ENCODE measurements at places on chromosomes 1 and 21.

DNA sequence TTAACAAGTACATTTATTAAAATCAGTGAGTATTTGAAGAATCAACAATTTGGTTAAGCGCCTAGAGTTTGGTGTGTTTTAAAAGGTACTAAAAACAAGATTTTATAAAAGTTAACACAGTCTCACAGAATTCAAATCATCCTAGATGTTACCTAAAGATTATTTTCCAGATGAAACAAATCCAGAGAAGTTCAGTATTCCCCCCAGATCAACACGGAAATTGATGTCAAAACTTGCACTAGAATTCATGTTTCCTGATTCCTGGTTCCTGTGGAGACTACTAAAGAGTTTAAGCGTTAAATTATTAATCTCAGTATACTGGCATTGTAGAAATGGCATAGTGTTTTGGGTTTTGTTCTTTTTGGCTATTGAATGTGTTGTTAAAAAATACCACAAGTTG, 1.4 kb downstream of the PTBP2 start:
- no peak for DNase-seq

- DNase-seq = no peak
Observed at GRCh38 chr1:112363636-112364035, 32.4 kb upstream of the CTTNBP2NL start.

GRCh38 chr1:208335371-208336136, 91.4 kb upstream of the PLXNA2 start:
- no peak for DNase-seq

DNA sequence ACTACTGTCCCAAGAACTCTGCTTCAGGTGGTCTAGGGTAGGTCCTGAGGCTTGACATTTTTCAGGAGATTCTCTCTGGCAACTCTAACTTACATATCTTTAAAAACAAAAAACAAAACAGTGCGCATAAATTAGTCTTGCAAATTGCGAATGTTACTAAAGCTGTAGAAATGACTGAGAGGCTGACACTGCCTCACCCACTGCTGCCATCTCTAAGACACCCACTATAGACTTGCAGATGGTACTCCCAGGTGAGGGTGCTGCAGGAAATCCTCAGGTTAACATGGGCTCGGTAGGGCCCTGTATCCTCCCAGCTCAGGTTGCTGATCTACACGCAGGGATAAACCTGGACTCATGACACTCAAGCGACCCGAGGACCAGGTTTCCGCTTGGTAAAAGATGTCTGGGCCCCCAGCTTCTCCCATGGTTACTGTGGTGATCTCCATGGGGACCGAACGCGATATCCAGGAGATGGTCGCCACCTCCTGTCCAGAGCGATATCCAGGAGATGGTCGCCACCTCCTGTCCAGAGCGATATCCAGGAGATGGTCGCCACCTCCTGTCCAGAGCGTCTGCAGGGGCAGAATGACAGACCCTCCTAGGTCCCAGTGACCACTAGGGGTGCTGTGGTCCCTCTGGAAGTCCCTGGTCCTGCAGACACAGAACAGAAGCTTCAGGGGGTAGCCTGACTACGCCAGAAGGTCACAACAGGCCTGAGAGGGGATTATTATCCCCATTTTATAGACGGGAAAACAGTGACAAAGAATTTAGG, 16.2 kb upstream of the LY9 start:
- no peak for DNase-seq

- no peak for DNase-seq
Observed at GRCh38 chr1:172661107-172661506, 2.2 kb downstream of the FASLG start.

DNA sequence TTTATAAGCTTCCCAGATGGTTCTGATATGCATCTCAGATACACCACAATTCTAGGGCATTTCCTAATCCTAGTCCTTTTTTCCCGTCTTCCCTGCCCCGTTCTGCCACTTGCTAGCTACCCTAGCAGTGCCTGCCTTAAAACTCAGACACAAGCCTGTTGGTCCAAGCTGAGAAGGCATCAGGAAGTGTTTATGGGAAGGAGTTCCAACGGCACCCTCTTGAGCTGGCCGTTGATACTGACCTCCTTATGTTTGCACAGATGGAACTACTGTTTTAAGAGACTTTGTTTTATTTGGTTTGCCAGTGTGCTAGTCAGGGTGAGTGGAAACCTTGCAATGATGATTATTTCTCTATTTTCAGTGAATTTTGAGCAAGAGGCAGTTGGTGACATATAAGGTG, 67.2 kb downstream of the UCK2 start:
- no peak for DNase-seq

GRCh38 chr21:18617291-18617690, 213.7 kb upstream of the TMPRSS15 start:
- DNase-seq = no peak

DNA sequence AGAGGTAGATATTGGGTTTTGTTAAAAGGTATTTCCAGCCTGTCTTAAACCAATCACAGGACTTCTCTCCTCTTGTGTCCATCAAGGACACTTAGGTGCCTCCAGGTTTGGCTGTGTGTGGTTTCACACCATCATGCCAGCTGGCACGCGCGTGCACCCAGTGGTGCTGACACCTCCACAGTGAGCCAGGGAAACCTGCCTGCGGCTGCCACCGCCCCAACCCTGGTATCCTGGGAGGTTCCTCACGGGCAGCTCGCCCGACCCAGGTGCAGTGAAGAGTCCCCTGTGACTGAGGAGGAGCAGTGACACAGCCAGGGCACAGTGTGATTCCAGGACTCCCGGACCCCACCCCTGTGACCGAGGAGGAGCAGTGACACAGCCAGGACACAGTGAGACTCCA, 13.2 kb upstream of the COL6A2 start:
- no peak for DNase-seq

- no peak for DNase-seq
Observed at GRCh38 chr1:22567994-22568393, 4.7 kb downstream of the EPHA8 start.

GRCh38 chr1:211677659-211678058, 2.2 kb upstream of the NEK2 start:
- no peak for DNase-seq

- DNase-seq = peak; percentile 21
Observed at GRCh38 chr1:99170516-99170915, 93.8 kb upstream of the PLPPR4 start.

- no peak for DNase-seq
Observed at GRCh38 chr1:33244809-33245186, 11.5 kb upstream of the ZNF362 start.

GRCh38 chr21:43721206-43721605, 2.3 kb downstream of the PDXK start:
- no peak for DNase-seq

DNA sequence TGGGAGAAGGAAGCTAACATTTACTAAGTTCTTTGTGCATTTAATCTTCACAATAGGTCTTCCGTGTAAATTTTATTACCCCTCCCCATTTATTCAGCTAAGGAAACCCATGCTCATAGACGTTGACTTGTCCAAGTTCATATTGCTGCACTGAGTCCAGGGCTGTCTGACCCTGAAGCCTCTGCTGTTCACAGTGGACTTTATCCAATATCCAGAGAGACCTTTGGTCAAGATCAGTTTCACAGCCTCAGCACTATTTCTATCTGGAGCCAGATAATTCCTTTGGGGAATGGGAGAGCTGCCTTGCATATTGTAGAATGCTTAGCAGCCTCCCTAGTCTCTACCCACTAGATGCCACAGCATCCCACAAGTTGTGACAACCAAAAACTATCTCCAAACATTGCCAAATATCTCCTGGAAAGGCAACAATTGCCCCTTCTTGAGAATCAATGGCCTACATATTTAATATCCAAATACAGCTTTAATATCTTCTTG, 26.4 kb downstream of the ILDR2 start:
- DNase-seq = no peak

Data from AG08396 (cell line).